ENCODE measurements at places on chromosomes 13 and 19. TPM values are rescaled to one million over a fixed set of nuclear protein-coding genes. Genes with fewer than 3 reads are reported as not detected.
A peak's percentile ranks its signal among the peaks of the same experiment; 100 is the strongest.

- DNase-seq = peak; percentile 56
Observed at GRCh38 chr13:102399791-102400674, 1.8 kb downstream of the FGF14 start.

- DNase-seq = no peak
Observed at GRCh38 chr19:45421947-45422498, 1.7 kb downstream of the ERCC1 start.

GRCh38 chr19:54560881-54561385 is 12.7 kb upstream of the LILRA2 start:
- no peak for DNase-seq

- no peak for DNase-seq
Observed at GRCh38 chr19:33235996-33236350, 10.3 kb upstream of the SLC7A10 start.

GRCh38 chr19:15337202-15337601 is 4.9 kb upstream of the BRD4 start:
- no peak for DNase-seq

CYP4F11 gene
- polyA plus RNA-seq = 1.8 TPM

ZNF729 gene
- polyA plus RNA-seq = not detected

Measured in brain (organoid and tissue), 16 donors.